NAMALWA (cell line): ENCODE measurements at places on chromosomes 11 and 22.

- DNase-seq: no peak
Observed at GRCh38 chr11:72162891-72163492, 27.5 kb downstream of the FOLR3 start.

- DNase-seq: no peak
Observed at GRCh38 chr11:70145071-70145470, 58.0 kb upstream of the FADD start.

- no peak for DNase-seq
Observed at GRCh38 chr11:85572056-85572455, 55.1 kb downstream of the DLG2 start.

DNA sequence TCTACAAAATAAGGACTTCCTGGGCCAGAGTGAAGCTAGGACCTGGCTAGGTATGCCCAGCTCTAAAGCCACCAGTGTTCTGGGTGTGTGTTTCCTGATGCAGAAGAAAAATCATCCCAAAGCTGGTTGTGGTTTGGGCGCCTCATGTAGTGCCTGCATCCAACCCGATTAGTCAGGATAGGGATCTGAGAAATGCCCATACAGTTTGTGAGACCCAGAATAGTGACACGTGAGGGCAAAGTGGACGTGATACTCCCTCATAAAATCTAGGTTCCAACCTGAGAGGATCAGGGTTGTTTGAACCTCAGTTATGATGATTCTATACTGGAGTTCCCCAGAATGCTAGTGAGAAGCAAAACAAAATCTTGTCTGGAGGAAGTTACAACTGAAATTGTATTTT, 238.4 kb downstream of the TBC1D22A start:
- no peak for DNase-seq

GRCh38 chr11:40280159-40281051, 1179.0 kb downstream of the LRRC4C start:
- no peak for DNase-seq

DNA sequence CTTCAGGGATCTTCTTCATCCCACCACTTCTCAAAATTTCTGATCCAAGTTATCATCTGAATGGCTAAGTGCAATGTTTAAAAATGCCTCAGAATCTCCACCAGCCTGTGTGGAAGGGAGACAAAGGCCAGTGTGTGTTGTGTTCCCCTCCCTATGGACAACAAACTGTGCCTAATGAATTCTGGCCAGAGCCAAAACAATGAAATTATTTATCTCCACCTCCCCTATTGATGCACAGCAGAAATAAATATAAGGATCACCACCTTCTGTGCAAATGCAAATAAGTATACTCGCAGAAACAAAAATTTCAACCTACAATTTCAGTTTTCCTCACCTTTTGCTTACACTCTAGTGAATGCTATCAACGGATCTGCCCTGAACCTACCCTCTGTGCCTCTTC, 75.8 kb downstream of the GAB2 start:
- no peak for DNase-seq

DNA sequence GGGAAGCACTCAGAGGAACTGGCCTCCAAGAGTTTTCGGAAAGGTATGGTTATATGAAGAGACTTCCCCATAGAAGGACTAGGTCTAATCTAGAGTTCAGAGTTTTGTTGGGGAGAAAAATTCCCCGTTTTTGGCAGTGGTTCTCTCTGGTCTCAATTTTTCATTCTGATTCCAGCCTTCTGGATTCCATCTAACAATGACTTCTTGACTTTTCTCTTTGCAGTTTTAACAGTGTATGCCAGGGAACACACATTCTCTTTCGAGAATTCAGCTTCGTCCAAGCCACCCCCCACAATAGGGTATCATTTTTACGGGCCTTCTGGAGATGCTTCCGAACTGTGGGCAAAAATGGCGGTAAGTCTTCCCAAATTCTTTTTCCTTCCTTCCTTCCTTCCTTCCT, 115.6 kb downstream of the CSTPP1 start:
- DNase-seq: no peak

DNA sequence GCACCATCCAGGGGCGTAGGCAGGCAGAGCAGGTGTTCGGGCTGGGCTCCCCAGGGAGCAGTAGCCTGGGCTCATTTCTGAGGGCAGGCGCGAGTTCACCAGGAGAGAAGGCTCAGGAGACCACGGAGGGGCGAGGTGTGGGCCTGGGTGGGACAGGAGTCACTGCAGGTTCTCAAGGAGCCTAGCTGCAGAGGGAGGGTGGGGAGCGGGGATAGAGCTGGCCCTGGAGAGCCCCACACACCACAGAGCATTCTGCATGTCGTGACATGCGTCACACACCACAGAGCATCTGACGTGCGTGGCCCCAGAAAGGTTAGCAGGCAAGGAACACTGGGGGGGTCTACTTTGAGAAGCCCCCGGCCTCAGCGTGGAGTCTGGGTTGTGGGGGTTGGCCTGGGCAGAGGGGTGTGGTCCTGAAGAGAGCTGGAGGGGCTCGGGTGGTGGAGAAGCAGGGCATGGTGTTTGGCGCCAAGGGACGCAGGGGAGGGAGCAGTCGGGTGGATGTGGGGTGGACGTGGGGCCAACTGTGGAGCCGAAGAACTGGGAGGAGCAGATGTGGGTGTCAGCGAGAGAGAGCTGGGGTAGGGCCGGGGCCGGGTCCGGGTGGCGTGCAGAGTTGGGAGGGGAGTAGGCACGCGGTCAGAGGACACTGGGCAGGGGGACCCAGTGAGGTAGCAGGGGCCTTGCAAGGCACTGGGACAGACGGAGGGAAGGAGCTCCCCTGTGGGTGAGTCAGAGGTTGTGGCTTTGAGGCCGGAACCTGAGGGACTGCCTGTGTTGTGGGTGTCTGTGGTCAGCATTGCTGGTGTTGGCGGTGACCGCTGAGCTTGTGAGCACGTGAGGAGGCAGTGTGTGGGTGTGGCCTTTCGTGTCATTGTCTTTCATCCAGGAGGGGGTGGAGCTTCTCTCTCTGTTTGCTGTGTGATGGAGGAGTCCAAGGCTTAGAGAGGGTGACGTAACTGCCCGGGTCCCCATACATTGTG, 25.5 kb downstream of the CTTN start:
- DNase-seq: no peak

DNA sequence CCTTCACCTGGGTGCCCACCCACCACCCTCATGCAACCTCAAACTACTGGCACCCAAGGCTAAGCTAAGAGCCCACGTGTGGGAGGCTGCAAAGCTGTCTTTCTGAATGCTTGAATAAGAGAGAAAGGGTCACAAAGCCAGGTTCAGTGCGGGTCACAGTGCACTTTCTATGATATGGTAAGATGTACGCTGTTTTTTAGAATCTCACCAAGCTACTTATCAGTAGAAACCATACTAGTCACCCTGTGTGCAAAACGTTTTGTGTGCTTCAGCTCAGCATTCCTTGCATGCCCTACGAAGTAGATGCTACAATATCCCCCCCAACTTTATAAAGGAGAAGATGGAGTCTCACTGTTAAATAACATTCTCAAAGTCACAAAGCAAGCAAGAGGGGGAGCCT, 14.9 kb downstream of the P2RX3 start:
- no peak for DNase-seq

- DNase-seq: no peak
Observed at GRCh38 chr11:120249279-120250262, 9.6 kb downstream of the POU2F3 start.
